ENCODE measurements at places on chromosomes 1 and 21.

- no peak for DNase-seq
Observed at GRCh38 chr1:192904438-192904895, 95.6 kb downstream of the RGS2 start.

GRCh38 chr1:171160211-171160610 is 24.9 kb upstream of the FMO2 start:
- no peak for DNase-seq

GRCh38 chr21:33374450-33375096 is 28.6 kb upstream of the IFNGR2 start:
- DNase-seq: no peak

- no peak for DNase-seq
Observed at GRCh38 chr1:245798349-245798711, 643.5 kb downstream of the KIF26B start.

- no peak for DNase-seq
Observed at GRCh38 chr1:54227091-54227602, 27.2 kb downstream of the MRPL37 start.

GRCh38 chr1:151284013-151284577 is 2.0 kb downstream of the ZNF687 start:
- no peak for DNase-seq

- no peak for DNase-seq
Observed at GRCh38 chr1:215992620-215993019, 425.5 kb downstream of the KCTD3 start.

DNA sequence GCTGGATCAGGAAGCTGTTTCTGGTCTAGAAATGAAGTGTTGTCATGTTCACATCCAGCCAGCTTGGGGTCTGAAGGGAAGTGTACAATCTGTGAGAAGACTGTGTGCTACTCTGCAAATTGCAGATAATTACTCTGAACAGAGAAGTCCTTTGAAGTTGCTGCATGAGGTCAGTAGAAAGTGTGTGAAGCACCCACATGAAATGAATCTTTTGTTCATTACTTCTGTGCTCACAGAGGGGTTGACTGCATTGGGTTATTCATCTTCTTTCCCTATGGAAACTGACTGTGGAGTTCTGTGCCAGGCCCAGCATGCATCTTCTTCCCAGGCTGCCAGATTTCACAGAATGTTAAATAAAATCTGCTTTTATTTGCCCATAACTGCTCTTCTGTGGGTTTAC is 47.1 kb downstream of the CTH start:
- DNase-seq: no peak

DNA sequence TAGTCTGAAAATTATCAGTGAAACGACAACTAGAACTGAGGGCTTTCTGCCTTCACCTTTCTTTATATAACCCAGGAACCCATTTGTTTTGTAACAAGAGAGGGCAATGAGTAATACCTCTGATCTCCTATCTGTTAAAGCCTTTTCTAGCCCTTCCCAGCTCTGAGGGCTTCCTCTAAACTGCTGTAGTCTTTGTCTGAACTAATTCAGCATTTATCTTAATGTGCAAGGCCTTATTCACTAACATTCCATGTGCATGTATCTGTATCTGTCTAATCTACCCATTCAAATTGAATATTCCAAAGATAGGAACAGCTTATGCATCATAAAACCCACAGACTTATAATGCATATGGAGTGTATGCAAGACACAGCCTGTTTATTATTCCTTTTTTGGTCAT is 167.1 kb downstream of the LYPLAL1 start:
- no peak for DNase-seq

GRCh38 chr21:37181059-37181458 is 86.1 kb downstream of the VPS26C start:
- DNase-seq: no peak

- no peak for DNase-seq
Observed at GRCh38 chr1:4856396-4856795, 202.0 kb downstream of the AJAP1 start.

DNA sequence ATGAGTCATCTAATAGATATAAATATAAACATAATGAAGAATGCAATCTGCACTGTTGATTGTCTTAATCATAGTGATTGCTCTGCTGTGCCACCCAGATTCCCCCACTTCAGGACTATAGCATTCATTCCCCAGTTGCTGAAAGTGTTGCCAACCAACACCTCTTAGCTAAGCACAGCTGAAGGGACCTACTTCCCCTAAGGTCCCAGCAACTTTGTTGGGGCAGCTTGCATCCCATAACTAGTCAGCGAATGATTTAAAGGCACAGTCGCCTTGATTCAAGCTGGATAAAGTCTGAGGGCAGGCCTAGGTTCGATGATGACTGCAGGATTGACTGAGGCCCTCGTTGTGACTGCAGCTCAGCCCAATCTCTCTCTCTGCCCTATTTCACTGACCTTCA is 14.3 kb upstream of the RGS1 start:
- DNase-seq: no peak

GRCh38 chr1:39656391-39656790 is 15.5 kb downstream of the NT5C1A start:
- DNase-seq: no peak

DNA sequence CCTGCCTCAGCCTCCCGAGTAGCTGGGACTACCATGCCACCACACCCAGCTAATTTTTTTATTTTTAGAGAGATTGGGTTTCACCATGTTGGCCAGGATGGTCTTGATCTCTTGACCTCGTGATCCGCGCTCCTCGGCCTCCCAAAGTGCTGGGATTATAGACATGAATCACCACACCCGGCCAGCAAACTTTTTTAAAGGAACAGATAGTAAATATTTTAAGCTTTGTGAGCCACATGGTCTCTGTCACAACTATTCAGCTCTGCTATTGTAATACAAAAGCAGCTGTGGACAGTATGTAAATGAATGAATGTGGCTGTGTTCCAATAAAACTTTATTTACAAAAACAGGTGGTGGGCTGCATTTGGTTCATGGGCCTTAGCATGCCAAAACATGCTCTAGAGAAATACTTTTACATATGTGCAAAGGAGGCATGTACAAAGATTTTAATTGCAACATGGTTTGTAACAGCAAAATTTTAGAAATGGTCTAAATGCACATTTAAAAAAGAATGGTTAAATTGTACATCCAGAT is 47.0 kb downstream of the CDCP2 start:
- DNase-seq: no peak

GRCh38 chr1:225400968-225401367 is 26.9 kb downstream of the LBR start:
- DNase-seq: no peak

- DNase-seq: no peak
Observed at GRCh38 chr1:224779536-224779935, 149.9 kb upstream of the DNAH14 start.

GRCh38 chr1:12229386-12229834 is 420 bp upstream of the VPS13D start:
- no peak for DNase-seq

DNA sequence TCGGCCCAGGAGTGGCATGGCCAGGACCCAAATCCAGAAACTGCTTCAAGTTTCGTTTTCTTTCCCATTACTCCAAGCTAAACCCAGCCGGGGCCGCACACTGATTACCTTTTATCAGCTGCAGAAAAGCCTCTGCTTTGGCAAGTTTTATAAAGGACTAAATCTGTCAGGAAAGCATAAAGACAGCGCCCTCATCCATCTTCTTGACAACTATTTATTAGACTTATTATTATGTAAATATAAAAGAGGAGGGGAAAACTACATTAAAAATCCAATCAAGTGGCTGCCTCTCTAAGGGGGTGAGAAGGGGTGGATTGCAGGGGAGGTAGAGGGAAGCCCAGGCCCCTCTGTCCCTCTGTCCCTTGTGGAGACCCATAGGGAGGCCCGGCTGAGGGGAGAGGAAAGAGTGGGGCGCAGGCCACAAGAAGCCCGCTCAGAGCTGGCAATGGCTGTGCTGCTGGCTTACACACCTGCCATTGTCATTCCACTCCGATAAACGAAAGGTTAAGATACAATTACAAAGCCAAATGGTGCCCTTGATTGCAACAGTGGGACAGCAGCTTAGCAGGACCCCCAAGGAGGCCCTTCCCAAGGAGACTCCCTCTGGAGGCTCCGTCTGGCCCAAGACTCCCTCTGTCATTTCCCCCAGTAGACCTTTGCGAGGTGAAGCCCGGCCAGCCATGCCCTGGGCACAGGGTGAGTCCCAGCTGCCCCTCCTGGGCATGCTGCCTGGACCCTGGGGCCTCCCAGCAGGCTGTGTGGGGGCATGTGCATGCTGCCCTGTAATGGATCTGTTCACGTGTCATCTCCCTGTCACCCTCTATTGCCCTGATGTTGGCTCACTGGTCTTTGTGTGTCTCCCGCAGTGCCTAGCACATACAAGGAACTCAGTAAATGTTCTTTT is 45.4 kb downstream of the KCND3 start:
- DNase-seq: no peak

All from stimulated activated CD4-positive, alpha-beta T cell treated with anti-CD3 and anti-CD28 coated beads, Interleukin-12 subunit alpha, Interleukin-12 subunit beta, amount 100 ng/mL, for 48 hours (primary cell).